ENCODE measurements at places on chromosomes 4 and X.

GRCh38 chrX:151973851-151974335 lies 583 bp downstream of the GABRE start:
- no peak for DNase-seq

DNA sequence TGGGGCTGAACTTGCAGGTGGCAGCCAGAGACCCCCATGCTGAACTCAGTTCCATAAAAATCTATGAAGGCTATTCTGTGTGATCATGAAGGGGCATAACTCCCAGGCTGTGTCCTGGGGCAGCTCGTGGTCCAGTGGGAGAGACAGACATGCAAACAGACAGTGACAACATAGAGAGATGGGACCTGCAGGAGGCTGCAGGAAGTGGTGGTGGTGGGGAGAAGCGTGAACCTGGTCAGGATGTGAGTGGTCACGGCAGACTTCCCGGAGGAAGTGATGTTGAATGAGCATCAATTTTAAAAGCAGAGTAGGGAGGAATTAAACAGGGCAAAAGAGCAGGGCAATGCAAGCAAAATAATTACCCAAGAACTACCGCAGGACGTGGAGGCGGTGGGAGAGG lies 23.2 kb upstream of the SORCS2 start:
- no peak for DNase-seq

DNA sequence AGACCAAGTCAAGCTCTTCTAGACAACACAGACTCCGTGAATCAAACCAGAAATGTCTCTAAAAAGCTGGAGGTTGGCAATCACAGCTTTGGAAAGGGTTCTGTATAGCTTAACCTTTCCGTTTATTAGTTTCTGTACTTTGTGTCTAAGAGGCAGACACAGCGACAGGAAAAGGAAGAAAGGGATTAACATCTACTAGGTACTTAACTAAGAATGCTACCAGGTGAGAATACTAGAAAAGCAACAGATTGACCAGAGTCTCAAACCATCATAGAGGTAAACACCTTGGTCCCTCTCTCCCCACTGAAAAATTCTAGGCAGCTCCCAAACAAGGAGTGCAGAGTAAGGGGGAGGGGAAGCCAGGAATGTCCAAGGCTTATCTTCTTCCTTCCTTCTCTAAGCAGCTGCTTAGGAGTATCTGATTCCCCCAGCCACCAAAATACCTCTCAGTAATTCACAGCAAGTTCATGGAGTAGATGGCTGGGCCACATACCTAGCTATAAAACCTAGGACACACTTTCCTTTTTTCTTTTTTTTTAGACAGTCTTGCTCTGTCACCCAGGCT lies 80.8 kb downstream of the APBB2 start:
- DNase-seq: no peak

DNA sequence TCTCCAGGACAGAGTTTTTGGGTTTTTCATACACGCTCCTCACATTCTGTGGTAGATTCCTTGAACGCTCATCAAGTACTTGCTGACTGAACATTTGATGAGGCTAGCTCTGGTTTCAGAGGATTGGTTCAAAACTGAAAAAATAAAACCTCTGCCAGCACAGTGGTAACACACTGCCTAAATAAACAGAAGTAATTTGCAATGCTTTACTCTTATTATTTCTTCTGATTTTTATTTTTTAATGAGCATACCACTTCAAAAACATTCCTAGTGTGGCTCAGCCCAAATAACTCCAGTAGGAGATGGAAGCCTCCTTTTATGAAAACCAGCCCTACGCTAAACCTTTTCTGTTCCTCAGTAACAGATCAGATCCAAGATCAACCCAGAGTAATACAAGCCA lies 72.0 kb upstream of the INTU start:
- no peak for DNase-seq

DNA sequence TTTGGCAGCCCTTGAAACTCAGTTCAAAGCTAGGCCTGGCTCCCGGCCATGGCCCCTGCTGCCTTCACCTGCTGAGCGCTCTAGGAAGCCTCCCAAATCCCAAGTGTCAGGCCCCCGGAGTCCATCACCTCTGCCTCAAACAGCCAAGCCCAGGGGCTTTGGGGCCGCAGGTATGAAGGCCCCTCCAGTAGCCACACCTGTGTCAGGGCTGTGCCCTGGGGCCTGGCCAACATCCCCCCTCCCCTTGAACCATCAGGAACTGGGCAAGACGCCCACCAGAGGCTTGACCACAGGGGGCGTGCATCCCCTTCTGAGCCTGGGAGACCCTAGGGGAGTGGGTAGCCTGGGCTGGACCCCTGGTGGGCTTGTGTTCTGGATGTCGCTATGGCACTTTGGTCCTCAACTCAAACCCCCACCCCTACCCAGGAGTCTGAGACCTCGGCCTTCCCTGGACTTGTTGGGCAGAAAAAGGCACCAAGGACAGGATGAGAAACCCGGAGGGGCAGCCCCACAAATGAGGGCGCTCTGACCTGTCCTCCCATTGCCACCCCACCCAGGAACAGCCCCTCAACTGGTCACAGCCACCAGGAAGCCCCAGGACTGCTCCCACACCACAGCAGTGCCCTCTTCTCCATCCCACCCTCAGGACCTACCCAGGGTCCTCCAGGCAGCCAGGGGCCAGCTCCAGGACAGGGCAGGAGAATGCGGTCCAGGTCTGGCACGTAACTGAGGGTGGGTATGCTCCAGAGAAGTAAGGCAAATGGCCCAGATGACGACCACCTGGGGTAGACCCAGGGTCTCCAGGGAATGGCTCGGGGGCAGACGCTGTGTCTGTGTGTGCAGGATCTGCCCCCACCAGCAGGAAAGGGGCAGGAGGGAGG lies 4.2 kb upstream of the SLBP start:
- no peak for DNase-seq

GRCh38 chrX:17531500-17531899 lies 156.5 kb downstream of the NHS start:
- DNase-seq: no peak

GRCh38 chrX:37348231-37348970 lies 763 bp upstream of the PRRG1 start:
- DNase-seq: no peak

DNA sequence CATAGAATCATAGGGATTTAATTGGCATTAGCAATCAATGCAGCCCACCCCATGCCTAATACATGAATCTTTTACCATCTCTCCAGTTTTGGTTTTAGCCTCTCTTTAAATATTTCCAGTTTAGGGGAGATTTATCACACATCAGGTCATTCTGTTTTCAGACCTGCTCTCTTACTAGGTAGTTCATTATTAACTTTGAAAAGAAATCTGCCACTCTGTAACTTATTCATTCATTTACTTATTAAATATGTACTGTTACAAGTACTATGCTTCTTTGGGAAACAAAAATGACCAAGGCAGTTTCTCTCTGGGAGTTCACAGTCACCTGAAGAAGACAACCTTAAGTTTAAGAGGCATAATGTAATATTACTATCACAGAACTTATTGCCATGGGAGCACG lies 62.1 kb downstream of the USO1 start:
- no peak for DNase-seq

GRCh38 chr4:150402871-150403272 lies 179.1 kb upstream of the MAB21L2 start:
- no peak for DNase-seq

- DNase-seq: peak; percentile 60
Observed at GRCh38 chr4:141307241-141307689, 86.6 kb downstream of the ZNF330 start.

GRCh38 chrX:151679798-151680402 lies 15.4 kb upstream of the PRRG3 start:
- no peak for DNase-seq

DNA sequence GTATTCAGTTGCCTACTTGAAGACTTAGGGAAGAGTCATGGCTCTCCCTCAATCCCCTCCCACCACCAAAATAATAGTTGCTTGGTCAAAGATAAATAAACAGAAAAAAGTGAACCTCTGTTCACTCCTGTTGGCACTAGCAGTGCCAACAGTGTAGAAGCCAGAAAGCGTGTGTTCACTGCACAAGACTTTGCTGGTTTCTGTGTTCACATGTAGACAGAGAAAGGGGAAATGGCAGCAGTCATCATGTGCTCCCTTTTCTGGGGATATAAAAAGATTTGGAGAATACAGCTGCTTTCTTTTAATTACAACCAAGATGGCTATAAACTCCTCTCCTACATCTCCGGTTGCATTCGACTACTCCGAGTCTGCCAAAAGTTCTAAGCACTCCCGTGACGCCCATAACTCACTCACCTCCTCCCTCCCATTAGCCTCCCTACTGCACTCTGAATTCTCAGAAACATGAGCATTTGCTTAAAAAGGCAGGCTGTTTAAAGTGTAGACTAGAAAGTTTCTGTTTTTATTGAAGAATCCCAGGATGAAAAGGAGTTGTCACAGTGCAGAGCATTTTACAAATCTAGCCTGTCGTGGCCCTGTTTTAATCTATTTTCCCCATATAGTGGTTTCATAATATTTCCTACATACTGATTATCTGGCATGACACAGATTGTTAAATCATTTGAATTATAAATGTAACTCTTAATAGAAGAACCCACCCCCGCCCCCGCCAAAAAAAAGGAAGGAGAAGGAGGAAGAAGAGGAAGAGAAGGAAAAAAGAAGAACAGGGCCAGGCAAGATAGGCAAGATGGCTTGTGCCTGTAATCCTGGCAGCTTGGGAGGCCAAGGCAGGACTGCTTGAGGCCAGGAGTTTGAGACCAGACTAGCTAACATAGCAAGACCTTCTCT lies 16.7 kb downstream of the LGI2 start:
- DNase-seq: no peak

GRCh38 chr4:57094832-57095223 lies 15.4 kb downstream of the IGFBP7 start:
- no peak for DNase-seq

- no peak for DNase-seq
Observed at GRCh38 chrX:55758033-55758432, 40.5 kb downstream of the RRAGB start.

DNA sequence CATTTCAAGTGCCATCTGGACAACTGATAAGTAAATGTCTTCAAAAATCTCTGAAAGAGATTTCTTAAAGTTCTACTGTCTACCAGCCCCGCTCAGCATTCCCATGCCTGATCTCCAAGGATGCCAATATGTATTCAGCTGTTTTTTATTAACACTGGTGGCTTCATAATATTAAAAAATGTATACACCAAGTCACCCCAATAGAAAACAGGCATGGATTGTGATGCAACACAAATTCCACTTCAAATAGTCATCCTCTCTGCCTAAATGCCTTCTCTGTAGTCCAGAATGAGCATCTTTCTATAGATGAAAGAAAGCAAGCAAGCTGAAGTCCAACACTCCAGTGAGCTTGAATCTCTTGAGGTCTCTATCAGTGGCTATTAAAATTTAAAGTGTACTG lies 152.2 kb upstream of the PPARGC1A start:
- no peak for DNase-seq

GRCh38 chrX:116289592-116289991 lies 119.0 kb downstream of the AGTR2 start:
- DNase-seq: no peak

DNA sequence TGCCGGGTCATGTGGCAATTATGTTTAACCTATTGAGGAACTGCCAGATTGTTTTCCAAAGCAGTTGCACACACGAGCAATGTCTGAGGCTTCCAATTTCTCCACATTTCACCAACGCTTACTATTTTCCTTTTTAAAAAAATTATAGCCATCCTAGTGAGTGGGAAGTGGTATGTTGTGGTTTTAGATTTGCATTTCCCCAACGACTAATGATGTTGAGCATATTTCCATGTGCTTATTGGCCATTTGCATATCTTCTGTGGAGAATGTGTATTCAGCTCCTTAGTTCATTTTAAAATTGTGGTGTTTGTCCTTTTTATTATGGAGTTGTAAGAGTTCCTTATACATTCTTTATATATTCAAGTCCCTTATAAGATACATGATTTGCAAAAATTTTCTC lies 60.2 kb downstream of the MTMR1 start:
- DNase-seq: no peak

DNA sequence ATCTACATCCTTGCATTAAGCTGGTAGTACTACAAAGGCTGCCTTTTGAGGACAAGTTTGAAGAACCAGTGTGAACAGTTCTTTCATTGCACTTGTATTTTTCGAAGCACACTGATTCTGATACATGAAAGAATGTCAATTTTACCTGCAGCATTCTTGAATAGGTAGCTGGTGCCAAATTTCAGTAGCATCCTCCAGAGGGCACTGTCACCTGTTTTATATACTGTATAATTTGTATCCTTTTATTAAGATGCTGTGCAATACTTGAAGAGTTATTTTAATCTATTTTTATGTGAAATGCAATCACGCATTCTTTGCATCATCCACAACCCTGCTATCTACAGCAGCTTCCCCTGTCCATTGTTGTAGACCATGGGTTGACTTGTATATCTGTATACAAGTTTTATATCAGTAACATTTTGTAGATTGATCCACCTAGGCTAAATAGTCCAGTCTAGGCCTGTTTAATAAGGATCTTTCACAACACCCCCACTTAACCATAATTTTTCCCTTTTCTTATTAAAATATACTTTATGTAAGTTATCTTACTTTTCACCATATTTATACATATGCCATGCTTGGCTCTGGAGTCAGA lies 325.7 kb downstream of the PCDH7 start:
- no peak for DNase-seq

DNA sequence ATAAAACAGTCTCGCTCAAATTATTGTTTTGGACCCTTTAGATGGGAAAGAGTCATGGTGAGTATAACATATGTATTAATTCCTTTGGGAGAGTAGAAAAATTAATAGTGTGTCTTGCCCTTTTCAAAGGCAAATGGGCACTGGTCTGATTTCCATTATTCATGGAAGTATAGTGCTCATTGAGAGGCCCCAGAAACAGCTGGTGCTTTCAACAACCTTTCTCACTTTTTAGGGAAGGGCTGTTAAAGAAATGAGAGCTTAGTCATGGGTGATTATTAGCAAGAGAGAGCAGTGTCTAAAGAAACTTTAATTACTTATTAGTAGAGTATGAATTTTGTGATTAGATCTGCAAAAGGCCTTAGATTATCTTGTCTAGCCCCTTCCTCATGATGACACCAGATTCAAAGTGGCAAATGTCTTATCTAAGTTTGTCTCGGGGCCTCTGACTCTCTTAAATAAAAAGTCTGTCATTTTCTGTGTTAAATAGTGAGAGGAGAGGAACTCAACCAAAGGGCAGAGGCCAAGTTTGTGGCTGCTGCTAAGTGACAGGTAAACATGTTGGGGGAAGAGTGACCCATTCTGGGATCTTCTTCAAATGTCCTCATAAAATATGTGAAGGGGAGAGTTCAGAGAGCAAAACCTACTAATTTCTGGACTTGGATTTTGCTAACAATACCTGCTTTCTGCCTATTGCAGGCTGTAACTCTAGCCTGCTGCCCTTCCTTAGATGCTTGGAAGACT lies 110.6 kb downstream of the REPS2 start:
- DNase-seq: no peak

DNA sequence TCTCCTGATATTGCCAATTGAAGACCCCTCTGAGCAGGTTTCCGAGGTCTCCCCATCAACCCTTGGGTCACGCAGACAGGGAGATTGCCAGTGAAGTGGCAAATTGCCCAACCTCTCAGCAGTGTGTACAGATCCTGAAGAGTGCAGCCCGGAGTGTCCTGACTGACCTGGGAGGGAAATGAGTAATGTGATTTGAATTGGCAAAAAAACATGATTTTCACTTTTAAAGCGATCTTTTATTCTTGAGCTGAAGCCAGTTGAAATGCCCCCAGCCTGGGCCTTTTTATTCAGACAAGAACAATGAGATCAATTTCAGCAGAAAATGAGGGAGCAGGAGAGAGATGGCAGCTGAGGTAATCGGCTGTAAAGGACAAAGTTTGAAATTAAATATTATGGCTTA lies 401.8 kb downstream of the RAPGEF2 start:
- no peak for DNase-seq

- DNase-seq: no peak
Observed at GRCh38 chr4:15336410-15337167, 91.2 kb upstream of the C1QTNF7 start.

- no peak for DNase-seq
Observed at GRCh38 chr4:8326206-8326605, 56.7 kb downstream of the HTRA3 start.

GRCh38 chr4:30722359-30723200 lies 2.4 kb downstream of the PCDH7 start:
- no peak for DNase-seq
